ENCODE measurements at places on chromosomes 12 and 14. TPM values are rescaled to one million over a fixed set of nuclear protein-coding genes. Genes with fewer than 3 reads are reported as not detected.
A peak's percentile ranks its signal among the peaks of the same experiment; 100 is the strongest.

GNG2 gene
- 133 TPM for total RNA-seq

MMP17 gene
- not detected for total RNA-seq

CLEC1B gene
- total RNA-seq = not detected

CEBPE gene
- total RNA-seq = 0.34 TPM

CABP1 gene
- 0.90 TPM for total RNA-seq

IL26 gene
- 0.56 TPM for total RNA-seq

GOLGA5 gene
- 20.3 TPM for total RNA-seq

RAB2B gene
- total RNA-seq = 22.0 TPM

HNF1A gene
- total RNA-seq = not detected

RFX4 gene
- total RNA-seq = not detected

WNT5B gene
- total RNA-seq = not detected

MGAT4C gene
- not detected for total RNA-seq

CATSPERB gene
- total RNA-seq = 0.07 TPM

- peak overlapping the region; percentile 38 for H3K27ac ChIP-seq
- H3K27me3 ChIP-seq = peaks cover 30% of the 10 kb centered on the region
- peaks cover 27% of the 10 kb centered on the region for H3K36me3 ChIP-seq
- peak; percentile 73 for DNase-seq
- peaks cover 44% of the 10 kb centered on the region for H3K4me1 ChIP-seq
These were observed 1.4 kb upstream of the FOS start for GRCh38 chr14:75277008-75277814.

GRCh38 chr14:68668531-68668930 is 124.3 kb downstream of the ZFP36L1 start:
- H3K4me3 ChIP-seq = no peak overlapping the region
- H3K36me3 ChIP-seq = no peaks in the 10 kb centered on the region
- no peaks in the 10 kb centered on the region for H3K27me3 ChIP-seq
- H3K27ac ChIP-seq = no peak overlapping the region
- H3K4me1 ChIP-seq = peaks cover 31% of the 10 kb centered on the region

GRCh38 chr14:55749201-55749812 is 169.3 kb downstream of the KTN1 start:
- H3K4me3 ChIP-seq = no peak overlapping the region
- no peaks in the 10 kb centered on the region for H3K36me3 ChIP-seq
- DNase-seq = no peak
- no peaks in the 10 kb centered on the region for H3K27me3 ChIP-seq

GRCh38 chr12:77251799-77252198 is 186.4 kb upstream of the E2F7 start:
- no peak overlapping the region for H3K27ac ChIP-seq
- no peaks in the 10 kb centered on the region for H3K27me3 ChIP-seq
- no peak for DNase-seq
- no peak overlapping the region for H3K4me3 ChIP-seq
- no peaks in the 10 kb centered on the region for H3K4me1 ChIP-seq

DNA sequence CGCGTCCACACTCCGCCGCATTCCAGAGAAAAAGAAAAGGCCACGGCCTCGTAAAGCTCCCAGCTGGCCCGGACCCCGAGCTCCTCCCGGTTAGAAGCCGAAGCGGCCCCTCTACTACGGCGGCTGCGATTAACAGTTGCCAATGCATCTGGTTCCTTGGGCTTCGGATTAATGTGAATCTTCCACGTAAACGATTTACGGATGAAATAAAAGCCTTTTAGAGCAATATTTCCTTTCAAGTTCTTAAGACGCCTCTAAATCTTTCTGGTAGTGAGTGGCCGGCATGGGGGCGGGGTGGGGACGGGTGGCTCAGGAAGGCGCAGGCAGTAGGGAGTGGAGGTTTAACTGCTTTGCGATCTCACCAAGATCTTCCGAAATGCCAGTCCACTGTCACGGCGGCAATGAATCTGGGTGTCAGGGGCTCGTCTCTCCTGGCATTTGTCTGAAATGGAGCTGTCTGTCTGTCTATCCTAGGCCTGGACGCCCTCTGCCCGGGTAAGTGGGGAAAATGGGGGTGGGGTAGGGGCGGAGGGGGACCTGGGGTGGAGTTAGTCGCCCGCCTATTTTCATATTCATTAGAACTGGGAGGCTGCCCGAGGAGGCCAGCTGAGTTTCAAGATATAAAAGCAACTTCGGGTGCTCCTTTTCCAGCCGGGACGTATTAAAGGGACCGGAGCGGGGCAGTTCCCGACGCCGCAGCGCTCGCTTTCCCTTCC is 413 bp upstream of the ALX1 start:
- H3K27me3 ChIP-seq = peaks cover 58% of the 10 kb centered on the region
- peaks cover 5% of the 10 kb centered on the region for H3K4me1 ChIP-seq
- DNase-seq = peak; percentile 9
- H3K36me3 ChIP-seq = no peaks in the 10 kb centered on the region
- H3K27ac ChIP-seq = no peak overlapping the region

DNA sequence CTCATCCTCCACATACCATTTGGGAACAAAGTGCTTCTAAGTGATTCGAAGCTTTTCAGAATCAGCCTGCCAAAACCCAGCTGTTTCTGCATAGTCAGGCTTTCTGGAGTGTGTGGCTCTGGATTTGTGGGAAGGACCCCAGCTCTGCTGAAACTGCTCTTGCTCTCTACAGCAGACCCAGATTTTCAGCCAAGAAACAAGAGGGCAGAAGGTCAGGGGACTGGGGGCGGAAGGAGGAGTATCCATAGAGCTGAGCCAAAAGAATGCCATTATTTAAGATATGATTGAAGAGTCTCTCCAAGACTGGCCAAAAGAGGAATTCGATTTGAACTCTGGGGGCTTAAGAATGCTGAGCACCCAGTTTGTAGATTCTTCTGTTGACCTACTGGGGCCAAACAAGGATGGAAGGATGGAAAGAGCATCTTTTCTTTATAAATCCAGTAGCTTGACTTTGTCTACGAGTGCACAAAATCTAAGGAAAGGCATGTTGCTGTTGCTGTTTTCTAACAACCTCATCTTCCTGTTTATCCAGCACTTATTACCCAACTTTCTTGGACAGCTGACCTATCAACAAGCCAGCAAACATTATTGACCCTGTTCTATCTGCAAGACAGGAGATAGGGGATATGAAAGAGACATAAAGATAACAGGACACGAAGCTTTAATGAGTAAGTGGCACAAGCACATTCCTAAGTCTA is 29.2 kb downstream of the FBLN5 start:
- no peak overlapping the region for H3K27ac ChIP-seq
- H3K27me3 ChIP-seq = peaks cover 2% of the 10 kb centered on the region

DNA sequence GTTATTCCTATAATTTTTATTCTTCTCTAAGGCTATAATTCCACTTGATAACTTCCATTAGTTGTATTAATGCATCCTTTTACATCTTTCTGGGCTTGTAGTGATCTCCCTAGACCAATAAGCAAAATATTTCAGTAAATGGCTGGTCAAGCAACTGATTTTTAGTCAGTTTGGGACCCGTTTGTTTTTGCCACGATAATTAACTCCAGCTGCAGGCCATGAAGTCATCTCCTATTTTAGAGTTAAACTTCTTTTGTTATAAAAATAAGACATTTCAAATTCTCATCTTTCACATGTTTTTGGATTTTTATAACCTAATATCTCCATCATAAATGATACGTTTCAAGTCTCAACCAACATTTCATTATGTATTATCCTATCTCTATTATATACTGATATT is 49.4 kb downstream of the MAGOHB start:
- peaks cover 2% of the 10 kb centered on the region for H3K4me1 ChIP-seq
- no peak overlapping the region for H3K27ac ChIP-seq
- no peak overlapping the region for H3K4me3 ChIP-seq
- DNase-seq = no peak

- H3K36me3 ChIP-seq = no peaks in the 10 kb centered on the region
- peaks cover 11% of the 10 kb centered on the region for H3K4me1 ChIP-seq
- H3K27ac ChIP-seq = no peak overlapping the region
These were observed 209.9 kb upstream of the HMGA2 start for GRCh38 chr12:65614259-65614889.

- peaks cover 2% of the 10 kb centered on the region for H3K4me1 ChIP-seq
- H3K36me3 ChIP-seq = no peaks in the 10 kb centered on the region
- H3K27me3 ChIP-seq = peaks cover 3% of the 10 kb centered on the region
- no peak overlapping the region for H3K4me3 ChIP-seq
- no peak for DNase-seq
These were observed 69.0 kb downstream of the DENND5B start for GRCh38 chr12:31521964-31522363.

DNA sequence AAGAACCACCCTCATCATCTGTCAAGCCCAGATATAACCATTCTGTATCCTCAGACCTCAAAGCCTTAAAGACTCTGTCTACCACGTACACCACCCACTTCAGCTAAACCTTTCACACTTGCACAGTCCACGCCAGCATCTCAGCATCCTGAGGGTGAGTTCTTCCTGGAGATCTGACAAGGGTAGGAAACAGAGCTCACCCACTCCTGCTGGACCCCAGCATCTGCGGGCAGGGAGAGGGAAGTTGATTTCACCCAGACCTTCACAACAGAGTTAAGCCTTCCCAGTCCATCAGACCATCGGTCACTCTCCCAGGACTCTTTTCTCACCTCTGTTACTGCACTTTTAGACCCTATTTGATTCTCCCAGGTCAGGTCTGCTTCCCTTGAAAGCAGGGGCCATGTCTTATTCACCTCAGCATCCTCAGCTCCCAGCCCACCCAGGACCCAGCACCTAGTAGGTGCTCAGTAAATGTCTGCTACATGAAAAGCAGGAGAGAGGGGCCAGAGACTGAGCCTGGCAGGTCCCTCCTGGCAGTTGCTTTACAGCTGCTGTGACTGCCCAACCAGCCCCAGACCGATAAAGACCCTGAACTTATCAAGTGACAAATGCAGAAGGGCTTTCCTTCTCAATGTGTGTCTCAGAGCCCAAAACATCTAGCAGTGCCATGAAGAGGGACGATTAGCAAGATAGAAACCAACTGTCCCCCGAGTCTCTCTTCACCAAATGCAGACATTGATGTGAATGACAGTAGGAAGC is 34.1 kb downstream of the ANO2 start:
- H3K4me3 ChIP-seq = no peak overlapping the region
- no peak for DNase-seq
- no peaks in the 10 kb centered on the region for H3K36me3 ChIP-seq
- no peak overlapping the region for H3K27ac ChIP-seq

DNA sequence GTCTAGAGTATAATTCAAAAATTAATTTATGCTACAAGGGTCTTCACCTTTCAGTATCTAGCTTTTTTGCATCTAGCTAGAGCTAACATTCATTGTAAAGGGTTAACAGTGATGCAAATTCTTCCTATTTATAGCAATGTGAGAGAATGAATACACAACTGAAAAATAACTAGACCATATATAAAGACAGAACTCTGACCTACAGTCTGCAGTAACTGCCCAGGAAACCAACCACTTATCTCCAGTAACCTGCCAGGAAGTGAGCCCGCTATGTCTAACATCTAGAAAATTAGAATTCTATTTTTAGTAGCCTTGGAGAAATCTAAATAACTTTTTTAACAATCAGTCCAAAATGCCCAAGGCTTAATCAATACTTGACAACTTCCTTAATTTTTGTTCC is 1021.9 kb downstream of the LRFN5 start:
- H3K4me1 ChIP-seq = no peaks in the 10 kb centered on the region
- H3K27ac ChIP-seq = no peak overlapping the region
- H3K27me3 ChIP-seq = no peaks in the 10 kb centered on the region
- H3K36me3 ChIP-seq = no peaks in the 10 kb centered on the region
- no peak for DNase-seq

DNA sequence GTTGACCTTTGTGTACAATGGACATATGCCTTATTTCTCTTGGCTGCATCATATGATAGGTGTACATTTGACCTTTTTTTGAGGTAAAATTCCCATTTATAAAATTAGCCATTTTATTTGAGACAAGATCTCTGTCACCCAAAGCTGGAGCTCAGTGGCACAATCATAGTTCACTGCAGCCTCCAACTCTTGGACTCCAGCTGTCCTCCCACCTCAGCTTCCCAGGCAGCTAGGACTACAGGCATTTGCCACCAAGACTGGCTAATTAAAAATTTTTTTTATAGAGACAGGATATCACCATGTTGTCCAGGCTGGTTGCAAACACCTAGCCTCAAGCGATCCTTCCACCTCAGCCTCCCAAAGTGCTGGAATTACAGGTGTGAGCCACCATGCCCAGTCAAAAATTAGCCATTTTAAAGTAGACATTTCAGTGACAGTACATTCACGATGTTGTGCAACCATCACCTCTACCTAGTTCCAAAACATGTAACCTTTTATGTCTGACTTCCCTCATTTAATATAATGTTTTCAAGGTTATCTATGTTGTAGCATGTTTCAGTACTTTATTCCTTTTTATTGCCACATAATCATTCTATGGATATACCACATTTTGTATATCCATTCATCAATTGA is 5.4 kb downstream of the G2E3 start:
- H3K27ac ChIP-seq = no peak overlapping the region
- no peak for DNase-seq
- no peaks in the 10 kb centered on the region for H3K27me3 ChIP-seq
- H3K36me3 ChIP-seq = peaks cover 38% of the 10 kb centered on the region

DNA sequence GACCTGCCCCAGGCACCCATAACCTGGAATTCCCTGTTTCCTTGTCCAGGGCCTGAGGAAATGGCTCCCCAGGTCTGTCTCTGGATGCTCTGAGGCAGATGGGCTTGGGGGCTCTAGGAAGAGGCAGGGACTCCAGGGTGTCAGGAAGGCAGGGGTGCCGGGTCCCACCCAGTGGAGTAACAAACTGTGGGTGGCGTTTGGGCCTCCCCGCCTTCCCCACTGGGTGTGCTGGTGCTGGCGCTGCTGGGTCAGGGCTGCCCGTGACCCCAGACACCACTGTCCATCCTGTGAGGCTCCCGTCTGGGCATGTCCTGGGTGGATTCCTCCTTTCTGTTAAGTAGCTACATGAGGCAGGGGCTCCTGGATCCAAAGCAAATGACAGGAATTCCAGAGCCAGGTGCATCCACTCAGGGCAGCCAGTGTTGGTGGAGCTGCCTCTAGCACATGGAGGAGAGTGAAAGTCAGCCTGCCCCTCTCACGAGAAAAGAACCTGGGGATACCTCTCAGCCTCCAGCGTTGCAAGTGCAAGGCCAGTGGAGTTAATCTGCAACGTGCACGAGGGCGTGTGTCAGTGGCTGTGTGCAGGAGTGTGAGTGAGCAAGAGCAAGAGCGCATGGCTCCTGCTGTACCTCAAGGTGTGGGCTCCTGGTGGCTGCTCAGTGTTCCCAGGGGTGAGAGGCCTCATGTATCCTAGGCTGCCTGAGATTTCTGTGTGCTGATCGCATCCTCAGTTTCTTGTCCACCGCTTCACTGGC is 403.1 kb downstream of the TMEM121 start:
- H3K36me3 ChIP-seq = no peaks in the 10 kb centered on the region
- no peak overlapping the region for H3K27ac ChIP-seq
- no peak overlapping the region for H3K4me3 ChIP-seq
- no peaks in the 10 kb centered on the region for H3K4me1 ChIP-seq

DNA sequence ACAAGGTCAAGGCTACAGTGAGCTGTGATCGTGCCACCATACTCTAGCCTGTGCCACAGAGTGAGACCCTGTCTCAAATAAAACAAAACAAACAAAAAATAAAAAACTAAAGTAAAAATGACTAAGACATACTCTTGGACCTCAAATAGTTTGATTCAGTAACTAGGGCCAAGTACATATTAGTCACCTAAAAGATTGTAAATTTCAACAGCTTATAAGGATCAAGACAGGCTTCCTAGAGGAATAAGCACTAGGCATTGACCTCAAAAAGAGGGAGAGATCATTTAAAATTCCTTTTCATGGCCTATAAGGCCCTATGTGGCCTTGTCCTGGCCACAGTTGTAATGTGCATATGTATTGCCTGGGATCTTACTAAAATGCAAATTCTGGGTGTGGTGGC is 46.0 kb upstream of the CHST11 start:
- H3K27me3 ChIP-seq = no peaks in the 10 kb centered on the region
- no peak for DNase-seq
- no peaks in the 10 kb centered on the region for H3K36me3 ChIP-seq
- H3K4me3 ChIP-seq = no peak overlapping the region

Measured in activated CD4-positive, alpha-beta T cell treated with anti-CD3 and anti-CD28 coated beads for 36 hours (primary cell).